ENCODE measurements at places on chromosomes 3 and 15.

GRCh38 chr3:15538345-15538744 is 16.8 kb upstream of the COLQ start:
- DNase-seq = no peak

- DNase-seq = no peak
Observed at GRCh38 chr3:31093606-31094005, 199.1 kb upstream of the GADL1 start.

DNA sequence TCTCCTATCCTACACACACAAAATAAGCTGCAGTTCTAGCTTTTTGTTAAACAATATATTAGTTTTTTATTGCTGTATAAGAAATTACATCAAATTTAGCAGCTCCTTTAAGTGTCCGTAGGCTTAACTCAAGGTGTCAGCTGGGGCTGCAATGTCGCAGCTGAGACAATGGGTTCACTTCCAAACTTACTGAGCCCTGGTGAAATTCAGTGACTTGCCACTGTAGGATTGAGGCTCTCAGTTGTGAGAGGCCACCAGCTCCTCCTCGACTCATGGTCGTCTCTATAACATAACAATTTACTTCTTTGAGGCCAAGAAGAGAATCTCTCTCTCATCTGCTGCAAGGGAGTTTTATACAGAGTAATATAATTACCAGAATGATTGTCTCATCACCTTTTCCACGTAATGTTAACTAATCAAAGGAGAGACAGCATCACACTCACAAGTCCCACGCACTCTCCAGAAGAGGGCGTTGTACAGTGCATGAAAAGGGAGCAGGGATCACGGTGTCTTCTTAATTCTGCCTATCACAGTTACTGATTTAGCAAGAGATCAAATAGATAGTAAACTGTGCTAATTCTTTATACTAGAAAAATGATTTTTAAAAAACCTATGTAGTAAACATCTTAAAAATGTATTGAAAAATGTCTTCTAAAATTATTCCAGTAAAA is 735.6 kb upstream of the GBE1 start:
- peak; percentile 12 for DNase-seq

DNA sequence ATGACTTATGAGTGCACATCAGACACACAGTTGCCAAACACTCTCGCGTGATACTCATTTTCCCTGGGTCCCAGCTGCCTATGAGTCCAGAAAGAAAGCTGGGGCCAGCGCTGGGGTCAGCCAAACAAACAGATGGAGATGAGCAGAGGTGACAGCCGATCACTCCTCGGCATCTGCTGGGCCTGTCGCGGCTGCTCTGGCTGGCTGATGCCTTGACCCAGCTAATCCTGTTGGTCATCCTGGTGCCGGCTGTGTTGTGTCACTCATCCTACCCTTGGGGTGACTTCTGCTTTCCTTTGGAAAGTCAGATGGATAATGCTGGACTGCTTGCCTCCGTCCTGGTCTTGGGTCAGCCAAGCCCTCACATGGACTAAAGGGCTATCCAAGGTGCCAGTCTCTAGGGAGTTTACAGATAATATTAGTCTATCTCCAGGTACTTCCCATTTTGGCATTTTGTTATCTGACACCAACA is 105.3 kb upstream of the PDZRN3 start:
- no peak for DNase-seq

DNA sequence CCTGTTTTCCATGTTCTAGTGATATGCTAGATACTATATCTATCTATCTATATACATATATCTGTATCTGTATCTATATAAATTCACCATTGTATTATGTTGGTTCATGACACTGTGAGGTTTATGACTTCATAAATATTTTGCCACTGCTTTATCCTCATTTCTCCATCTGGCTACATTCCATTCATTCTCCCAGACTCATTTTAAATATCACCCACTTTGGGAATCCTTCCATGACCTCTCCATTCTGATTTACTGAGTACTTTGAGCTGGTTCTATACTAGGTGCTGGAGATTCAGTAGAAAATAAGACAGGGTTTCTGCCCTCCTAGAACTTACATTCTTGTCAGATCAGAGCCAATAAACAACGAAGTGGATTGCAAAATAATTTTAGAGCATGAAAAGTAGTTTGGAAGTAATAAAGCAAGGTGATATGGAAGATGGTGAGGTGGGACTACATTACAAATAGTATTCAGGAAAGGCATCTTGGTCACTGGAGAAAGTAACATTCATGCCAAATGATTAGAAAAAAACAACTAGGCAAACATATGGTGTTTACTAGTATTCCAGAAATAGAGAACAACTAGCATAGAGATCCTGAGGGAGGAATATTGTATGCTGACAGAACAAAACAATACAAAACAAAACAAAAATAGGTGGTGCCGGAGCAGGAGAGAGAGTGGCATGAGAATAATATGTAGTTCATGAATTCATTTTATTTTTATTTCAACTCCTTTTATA is 11.6 kb upstream of the PLSCR4 start:
- no peak for DNase-seq

- no peak for DNase-seq
Observed at GRCh38 chr3:54486317-54486716, 364.0 kb downstream of the CACNA2D3 start.
